A549 treated with dexamethasone at 1 μM for 4 hours (cell line): ENCODE measurements at places on chromosomes 2 and 18. TPM values are rescaled to one million over a fixed set of nuclear protein-coding genes. Genes with fewer than 3 reads are reported as not detected.

The SNORC gene
- 4.2 to 8.2 TPM (median 6.8 TPM) in 5 replicates for total RNA-seq

The YES1 gene
- total RNA-seq: 20.9 to 30.5 TPM (median 27.5 TPM) in 5 replicates

The ANKRD29 gene
- total RNA-seq: 11.8 to 20.6 TPM (median 17.8 TPM) in 5 replicates

The TAF1B gene
- 25.4 to 44.4 TPM (median 28.6 TPM) in 5 replicates for total RNA-seq

The LYPD6 gene
- total RNA-seq: 0.02 to 0.22 TPM (median 0.05 TPM) in 5 replicates

The MARCHF7 gene
- total RNA-seq: 48.3 to 68.0 TPM (median 63.1 TPM) in 5 replicates

The RAPH1 gene
- 6.3 to 10.3 TPM (median 8.7 TPM) in 5 replicates for total RNA-seq

The STON1 gene
- 0.25 to 0.59 TPM (median 0.40 TPM) in 5 replicates for total RNA-seq

The GPR55 gene
- 0.02 TPM in 1 of 5 replicates, not detected in the others for total RNA-seq

The FEV gene
- 0.20 TPM in 1 of 5 replicates, not detected in the others for total RNA-seq

The SERPINB3 gene
- 0.06 to 0.16 TPM (median 0.10 TPM) in 5 replicates for total RNA-seq

The CRYGD gene
- total RNA-seq: not detected in 5 replicates

The LTBP1 gene
- total RNA-seq: 24.5 to 40.3 TPM (median 34.8 TPM) in 5 replicates

The RFX8 gene
- total RNA-seq: not detected in 5 replicates

The KIF1A gene
- total RNA-seq: 0.66 to 0.84 TPM (median 0.73 TPM) in 5 replicates

The CHRNG gene
- total RNA-seq: not detected in 5 replicates

The RBM43 gene
- total RNA-seq: 2.2 to 3.5 TPM (median 3.0 TPM) in 5 replicates

The SLC9A4 gene
- not detected in 5 replicates for total RNA-seq

The ONECUT2 gene
- total RNA-seq: 0.25 to 0.68 TPM (median 0.48 TPM) in 5 replicates

The NTSR2 gene
- total RNA-seq: not detected in 5 replicates

The KCNF1 gene
- total RNA-seq: 19.3 to 38.5 TPM (median 30.5 TPM) in 5 replicates

The CFC1 gene
- 0.07 to 0.08 TPM in 2 of 5 replicates, not detected in the others for total RNA-seq

The UGT1A10 gene
- 0.05 TPM in 1 of 5 replicates, not detected in the others for total RNA-seq

The CPLX4 gene
- total RNA-seq: not detected in 5 replicates

The MEP1B gene
- 0.05 to 0.09 TPM (median 0.08 TPM) in 3 of 5 replicates, not detected in the others for total RNA-seq

The HSPE1 gene
- 520 to 964 TPM (median 574 TPM) in 5 replicates for total RNA-seq

The SLC4A5 gene
- total RNA-seq: 0.15 to 0.34 TPM (median 0.28 TPM) in 5 replicates

The NEU4 gene
- 0.25 to 0.34 TPM (median 0.27 TPM) in 4 of 5 replicates, not detected in the other for total RNA-seq

The MAL gene
- total RNA-seq: 0.11 to 0.32 TPM (median 0.24 TPM) in 4 of 5 replicates, not detected in the other

The COL5A2 gene
- total RNA-seq: 46.6 to 84.3 TPM (median 73.8 TPM) in 5 replicates

The STAMBP gene
- total RNA-seq: 49.9 to 59.6 TPM (median 55.4 TPM) in 5 replicates

The LONRF2 gene
- 1.5 to 3.3 TPM (median 2.1 TPM) in 5 replicates for total RNA-seq

The SERPINB13 gene
- not detected in 5 replicates for total RNA-seq

The MSH2 gene
- total RNA-seq: 33.4 to 37.9 TPM (median 36.9 TPM) in 5 replicates

The TXNDC2 gene
- total RNA-seq: 0.07 to 0.17 TPM (median 0.11 TPM) in 5 replicates

The FOXI3 gene
- total RNA-seq: 0.03 to 0.05 TPM (median 0.04 TPM) in 3 of 5 replicates, not detected in the others

The SLC38A11 gene
- 0.05 to 0.14 TPM (median 0.10 TPM) in 4 of 5 replicates, not detected in the other for total RNA-seq

The COLEC11 gene
- 0.47 to 0.83 TPM (median 0.69 TPM) in 5 replicates for total RNA-seq

The SERPINB4 gene
- total RNA-seq: 0.05 to 0.18 TPM (median 0.14 TPM) in 5 replicates

The CD226 gene
- 0.07 to 0.21 TPM (median 0.17 TPM) in 5 replicates for total RNA-seq

The PCARE gene
- total RNA-seq: not detected in 5 replicates

The FBLN7 gene
- total RNA-seq: 0.32 to 0.78 TPM (median 0.57 TPM) in 5 replicates

The TUBA4B gene
- 0.12 to 0.20 TPM (median 0.16 TPM) in 3 of 5 replicates, not detected in the others for total RNA-seq

The BMP10 gene
- not detected in 5 replicates for total RNA-seq

The DHX57 gene
- 19.5 to 22.2 TPM (median 20.9 TPM) in 5 replicates for total RNA-seq

The PLCD4 gene
- 0.14 to 0.46 TPM (median 0.28 TPM) in 5 replicates for total RNA-seq

The MDH1 gene
- total RNA-seq: 224 to 234 TPM (median 229 TPM) in 5 replicates

The CHRND gene
- total RNA-seq: 0.07 to 0.09 TPM in 2 of 5 replicates, not detected in the others

The CPS1 gene
- 12.6 to 20.9 TPM (median 17.3 TPM) in 5 replicates for total RNA-seq

The AQP12A gene
- not detected in 5 replicates for total RNA-seq

The GAD1 gene
- total RNA-seq: 0.13 to 0.47 TPM (median 0.32 TPM) in 5 replicates

The CKAP2L gene
- 12.4 to 16.9 TPM (median 16.7 TPM) in 5 replicates for total RNA-seq

The UGT1A5 gene
- total RNA-seq: 0.06 TPM in 1 of 5 replicates, not detected in the others

The AFF3 gene
- total RNA-seq: 0.02 to 0.08 TPM (median 0.05 TPM) in 5 replicates

The ZNF521 gene
- not detected in 5 replicates for total RNA-seq

The ALKAL2 gene
- not detected in 5 replicates for total RNA-seq

The IL36B gene
- 0.09 to 0.28 TPM (median 0.13 TPM) in 3 of 5 replicates, not detected in the others for total RNA-seq
